KG1 (cell line): ENCODE measurements at places on chromosomes 11 and 22.

GRCh38 chr11:87804176-87804575 lies 371.1 kb downstream of the RAB38 start:
- DNase-seq, result no peak

DNA sequence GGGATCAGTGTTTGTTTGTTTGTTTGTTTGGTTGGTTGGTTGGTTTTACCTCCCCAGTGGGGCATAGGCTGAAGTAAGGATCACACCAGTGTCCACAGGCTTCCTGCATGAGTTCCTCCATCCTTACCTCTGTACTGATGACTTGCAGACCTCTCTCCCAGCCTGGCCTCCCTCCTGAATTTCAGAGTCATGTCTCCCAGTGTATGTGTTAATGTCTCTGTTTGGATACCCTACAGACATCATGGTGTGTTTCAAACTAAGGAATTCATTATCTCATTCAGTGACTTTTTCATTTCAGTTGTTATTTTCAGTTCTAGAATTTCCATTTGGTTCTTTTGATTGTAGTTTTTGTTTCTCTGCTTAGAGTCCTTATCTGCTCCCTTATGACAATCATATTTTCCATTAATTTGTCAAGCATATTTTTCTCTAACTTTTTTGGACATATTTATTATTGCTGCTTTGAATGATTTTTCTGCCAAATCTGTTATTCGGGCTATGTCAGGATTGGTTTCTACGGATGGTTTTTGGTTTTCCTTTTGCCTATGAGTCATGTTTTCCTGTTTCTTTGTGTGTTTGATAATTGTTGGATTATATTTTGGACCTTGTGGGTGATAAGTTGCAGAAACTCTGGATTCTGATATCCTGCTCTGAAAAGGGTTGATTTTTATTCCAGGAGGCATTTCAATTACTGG lies 23.6 kb downstream of the MYEOV start:
- no peak for DNase-seq

DNA sequence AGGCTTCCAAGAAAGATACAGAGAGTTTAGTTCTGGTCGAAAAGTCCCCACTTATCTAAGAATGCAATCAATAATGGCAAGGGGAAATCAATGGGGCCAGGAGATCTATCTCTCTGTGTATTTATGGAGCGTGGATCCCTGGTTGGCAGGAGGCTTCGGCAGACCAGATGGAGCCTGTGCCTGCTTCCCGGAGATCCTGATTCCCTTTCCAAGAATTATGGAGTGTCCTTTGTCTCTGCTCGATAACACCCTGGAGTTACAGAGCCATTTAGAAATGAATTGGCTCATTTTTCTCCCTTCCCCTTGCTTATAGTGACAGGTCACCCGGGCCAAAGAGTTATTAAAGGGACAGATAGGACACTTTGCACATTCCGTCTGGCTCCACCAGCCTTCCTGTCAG lies 92.4 kb downstream of the ISX start:
- DNase-seq, result no peak

GRCh38 chr22:47151064-47151463 lies 388.6 kb downstream of the TBC1D22A start:
- DNase-seq, result no peak

DNA sequence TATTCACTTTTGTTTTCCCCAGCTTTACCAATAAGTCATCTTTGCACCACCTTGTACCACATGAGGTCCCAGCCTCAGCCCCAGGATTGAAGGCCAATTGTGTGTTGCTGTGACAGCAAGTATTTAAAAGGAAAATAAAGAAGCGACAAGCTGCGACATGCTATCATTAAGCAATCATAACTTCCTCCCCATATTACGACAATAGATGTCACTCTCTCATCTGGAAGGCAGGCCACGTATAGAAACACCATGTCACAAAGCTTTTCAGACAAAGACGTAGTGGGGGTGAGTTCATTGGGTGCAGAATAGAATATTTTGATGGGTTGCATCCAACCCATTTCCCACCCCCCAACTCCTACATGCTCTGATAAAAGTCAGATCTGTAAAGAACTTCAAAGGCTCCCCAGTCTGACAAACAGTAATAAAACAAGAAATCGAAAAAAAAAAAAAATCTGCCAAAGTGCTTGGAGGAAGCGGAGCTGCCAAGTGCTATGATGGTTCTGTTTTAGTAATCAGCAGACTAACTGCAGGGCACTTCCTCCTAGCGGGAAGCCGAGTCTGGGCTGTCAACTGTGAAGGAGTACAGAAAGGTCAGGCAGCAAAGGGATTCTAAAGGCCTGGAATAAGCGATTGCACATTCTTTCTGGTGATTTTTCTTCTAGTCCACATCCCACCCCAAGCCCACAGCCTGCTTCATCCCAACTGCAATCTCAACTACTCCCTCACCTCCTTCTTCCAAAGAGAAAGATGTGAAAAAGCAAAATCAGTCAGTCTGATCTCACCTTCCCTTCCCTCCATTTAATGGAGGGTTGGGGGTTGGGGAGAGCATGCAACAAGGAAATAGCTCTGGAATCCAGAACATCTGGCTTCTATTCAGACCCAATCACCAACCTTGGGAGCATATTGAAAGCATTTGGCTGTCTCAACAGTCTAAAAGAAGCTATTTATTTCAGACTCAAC lies 131.4 kb upstream of the UBASH3B start:
- no peak for DNase-seq

DNA sequence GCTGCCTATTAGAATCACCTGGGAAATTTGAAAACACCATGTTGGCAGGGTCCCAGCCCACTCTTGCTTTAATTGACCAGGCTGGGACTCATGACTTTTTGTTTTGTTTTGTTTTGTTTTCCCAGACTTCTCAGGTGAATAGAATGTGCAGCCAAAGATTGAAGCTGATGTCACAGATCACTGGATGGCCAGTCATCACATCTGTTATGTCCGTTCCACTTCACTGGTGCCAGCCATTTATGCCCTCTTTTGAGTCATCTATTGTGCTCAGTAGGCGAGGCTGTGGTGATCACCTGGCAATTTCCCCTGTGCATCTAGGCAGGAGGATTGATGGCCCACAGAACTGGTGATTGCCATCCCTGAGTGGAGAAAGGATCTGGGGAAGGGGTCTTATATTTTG lies 297.3 kb downstream of the INSC start:
- DNase-seq, result no peak

DNA sequence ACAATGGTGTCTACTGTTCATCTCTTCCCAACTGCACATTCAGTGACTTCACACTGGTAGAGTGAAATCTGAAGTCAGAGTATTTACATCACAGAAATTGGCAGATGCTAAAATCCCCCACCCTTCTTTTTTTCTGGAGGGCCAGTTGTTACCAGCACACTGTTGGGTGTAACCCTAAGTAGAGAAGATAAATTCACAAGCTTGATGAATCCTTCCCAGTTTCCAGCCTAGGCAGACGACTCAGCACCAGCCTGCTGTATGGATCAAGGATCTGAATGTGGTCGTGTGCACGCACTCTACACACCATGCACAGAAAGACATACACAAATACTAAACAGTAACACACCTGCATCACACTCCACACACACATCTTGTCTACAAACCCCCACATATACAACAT lies 46.0 kb downstream of the ARRB1 start:
- DNase-seq, result no peak

GRCh38 chr11:2968341-2968900 lies 23.7 kb downstream of the NAP1L4 start:
- DNase-seq, result no peak

DNA sequence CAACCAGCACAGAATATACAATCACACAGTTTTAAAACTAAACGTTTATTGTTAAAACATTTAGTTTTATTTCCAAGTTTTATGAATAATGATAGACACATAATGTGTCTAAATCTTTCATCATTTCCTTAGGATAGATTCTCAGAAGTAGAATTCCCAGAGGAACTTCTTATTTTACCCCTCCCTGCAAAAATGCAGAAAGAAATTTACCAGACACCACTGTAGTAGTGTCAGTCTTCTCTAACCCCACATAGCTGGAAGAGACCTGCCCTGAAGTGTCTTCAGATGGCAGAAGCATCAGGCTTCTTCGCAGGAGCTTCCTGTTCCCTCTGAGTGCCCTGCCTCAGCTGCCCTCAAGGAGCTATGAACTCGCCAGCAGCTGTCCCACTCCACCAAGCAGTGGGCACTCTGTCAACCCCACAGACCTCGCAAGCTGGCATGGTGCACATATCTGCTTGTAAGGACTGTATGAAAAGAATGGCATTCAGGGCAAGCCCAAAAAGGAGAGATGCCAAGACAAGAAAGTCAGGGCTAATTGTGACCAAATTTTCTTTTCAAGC lies 28.5 kb upstream of the PAK1 start:
- DNase-seq, result peak; percentile 35

DNA sequence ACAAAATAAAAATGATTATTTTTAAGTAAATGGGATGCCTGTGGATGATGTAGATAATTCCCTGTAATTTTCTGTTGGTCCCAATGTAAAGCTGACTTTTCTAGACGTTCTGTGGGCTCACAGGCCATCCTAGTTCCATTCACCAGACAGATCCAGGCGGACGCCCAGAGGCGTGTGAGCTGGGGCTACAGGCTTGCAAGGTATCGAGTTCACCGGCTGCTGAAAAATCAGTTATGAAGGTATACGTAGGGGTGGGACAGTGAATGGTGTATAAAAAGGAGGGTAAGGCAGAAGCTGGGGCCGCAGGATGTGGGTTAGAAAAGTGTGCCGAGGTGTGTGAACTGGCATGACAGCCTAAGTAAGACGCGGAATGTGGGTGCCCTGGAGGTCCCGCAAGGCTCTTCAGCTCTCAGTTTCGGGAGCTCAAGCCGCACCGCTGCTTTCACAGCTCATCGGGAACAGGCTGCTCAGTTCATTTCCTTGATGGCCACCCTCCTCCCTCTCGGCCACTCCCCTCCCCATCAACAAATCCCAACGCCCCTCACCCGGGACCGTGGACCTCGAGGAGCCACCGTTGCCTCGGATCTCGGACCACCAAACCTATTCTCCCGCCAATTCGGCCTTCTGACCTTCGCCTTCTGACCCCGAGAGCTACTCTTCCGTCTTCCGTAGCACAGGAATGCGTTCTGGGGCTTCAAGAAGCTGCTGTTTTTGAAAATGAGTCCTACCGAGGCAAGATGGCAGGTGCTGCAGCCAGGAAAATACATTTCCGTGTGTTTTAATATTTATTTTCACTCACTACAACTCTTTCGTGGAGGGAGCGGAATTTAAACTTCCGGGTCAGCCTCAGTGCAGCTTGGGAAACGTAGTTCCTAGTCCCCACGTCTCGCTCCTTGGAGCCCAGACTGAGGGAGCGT lies at the start of gene XNDC1N:
Gene XNDC1N, minus strand, starts transcription at position 775 of the 917 bp plus-strand sequence. CDS start 5,241 bp downstream, outside the sequence.
- DNase-seq, result peak; percentile 100

GRCh38 chr22:39348909-39349505 lies 784 bp upstream of the SYNGR1 start:
- DNase-seq, result no peak

DNA sequence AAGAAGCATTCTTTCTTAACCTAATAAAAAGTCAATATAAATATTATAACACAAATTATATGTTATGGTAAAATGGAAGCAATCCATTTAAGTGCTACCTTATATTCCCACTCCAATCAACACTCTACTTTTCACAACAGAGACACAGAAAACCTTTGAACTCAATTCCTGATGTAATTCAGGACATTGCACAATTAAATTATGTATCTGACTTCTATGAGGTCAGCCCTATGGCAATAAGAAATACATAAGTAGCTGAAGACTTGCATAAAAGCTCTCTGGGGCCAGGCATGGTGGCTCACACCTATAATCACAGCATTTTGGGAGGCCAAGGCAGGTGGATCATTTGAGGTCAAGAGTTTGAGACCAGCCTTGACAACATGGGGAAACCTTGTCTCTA lies 6.8 kb downstream of the OR4D10 start:
- DNase-seq, result no peak

GRCh38 chr11:131790586-131790985 lies 420.2 kb downstream of the NTM start:
- DNase-seq, result no peak

DNA sequence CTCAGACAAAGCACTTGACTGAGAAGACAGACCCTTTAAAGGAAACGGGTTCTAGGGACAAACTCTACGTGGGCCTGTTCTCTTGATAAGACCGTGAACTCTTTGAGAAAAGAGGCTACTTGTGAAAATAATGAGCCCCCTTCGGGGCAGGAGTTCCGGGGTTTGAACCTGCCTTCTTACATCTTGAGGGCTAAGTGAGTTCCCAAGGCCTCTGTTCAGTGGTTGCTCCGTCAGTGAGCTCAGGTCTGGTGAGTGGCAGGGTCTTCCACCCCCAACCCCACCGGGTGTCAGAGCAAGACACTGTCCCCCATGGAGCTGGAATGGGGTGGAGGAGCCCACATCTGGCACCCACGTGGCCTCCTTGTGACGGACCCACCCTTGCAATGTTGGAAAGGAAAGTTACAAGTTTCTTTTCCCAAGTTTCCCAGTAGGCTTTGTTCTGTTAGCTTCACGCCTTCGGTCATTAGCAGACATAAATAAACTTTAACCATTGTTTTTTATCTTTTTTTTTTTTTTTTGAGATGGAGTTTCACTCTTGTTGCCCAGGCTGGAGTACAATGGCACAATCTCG lies 6.3 kb upstream of the SAMM50 start:
- no peak for DNase-seq

DNA sequence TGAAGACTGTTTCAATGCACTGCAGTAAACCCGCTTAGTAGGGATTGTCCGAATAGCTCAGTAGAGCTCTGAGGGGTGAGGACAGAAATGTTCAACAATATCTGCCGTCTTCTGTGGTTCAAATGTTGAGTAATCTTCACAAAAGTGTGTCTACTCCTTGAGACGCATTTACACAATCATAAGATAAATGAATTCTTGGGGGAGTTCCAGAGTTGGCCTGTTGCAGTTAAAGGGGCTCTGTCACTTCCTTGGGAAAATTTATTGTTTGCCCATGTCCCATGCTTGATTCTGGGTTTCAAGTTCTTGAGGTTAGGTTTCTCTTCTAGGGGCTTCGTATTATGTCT lies 614 bp downstream of the ANO3 start:
- DNase-seq, result no peak

GRCh38 chr22:47238690-47239473 lies 476.4 kb downstream of the TBC1D22A start:
- no peak for DNase-seq

- DNase-seq, result no peak
Observed at GRCh38 chr11:41246399-41246745, 213.1 kb downstream of the LRRC4C start.

DNA sequence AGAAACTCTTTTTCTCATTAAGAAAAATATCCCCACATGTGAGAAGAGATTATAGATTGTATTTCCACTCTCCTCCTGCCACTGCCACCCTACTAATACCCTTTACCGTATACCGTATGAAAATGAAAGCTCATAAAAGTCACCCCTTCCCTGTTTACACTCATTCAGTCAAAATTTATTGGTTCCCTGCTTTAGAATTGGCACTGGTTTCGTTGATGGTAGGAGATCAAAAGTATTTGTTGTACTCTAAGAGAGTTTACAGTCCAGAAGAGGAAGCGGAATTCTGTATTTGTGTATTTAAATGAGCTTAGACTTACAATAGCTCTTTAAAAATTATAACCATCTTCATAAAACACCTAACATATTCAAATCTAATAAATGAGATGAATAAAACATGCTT lies 68.2 kb downstream of the BBOX1 start:
- DNase-seq, result no peak
